ENCODE measurements at places on chromosomes 7 and 10.
A peak's percentile ranks its signal among the peaks of the same experiment; 100 is the strongest.

DNA sequence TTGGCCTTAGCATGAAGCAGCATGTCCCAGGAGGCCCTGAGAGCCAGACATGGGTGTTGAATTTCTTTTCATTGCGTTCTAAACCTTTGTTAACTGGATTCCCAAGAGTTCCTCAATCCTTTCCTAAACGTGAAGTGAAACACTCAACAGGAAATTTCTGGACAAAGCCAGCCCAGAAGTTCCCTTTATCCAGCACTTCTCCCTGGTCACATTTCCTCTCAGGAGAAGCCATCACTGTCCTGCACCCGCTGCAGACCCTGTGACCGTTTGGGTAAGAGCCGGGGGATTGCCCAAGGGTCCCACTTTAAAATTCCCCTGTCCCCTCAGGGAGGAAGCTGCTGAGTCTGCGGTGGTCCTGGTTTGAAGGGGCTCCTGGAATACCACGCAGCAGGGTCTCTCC lies 88.0 kb upstream of the ZPBP start:
- DNase-seq = no peak

DNA sequence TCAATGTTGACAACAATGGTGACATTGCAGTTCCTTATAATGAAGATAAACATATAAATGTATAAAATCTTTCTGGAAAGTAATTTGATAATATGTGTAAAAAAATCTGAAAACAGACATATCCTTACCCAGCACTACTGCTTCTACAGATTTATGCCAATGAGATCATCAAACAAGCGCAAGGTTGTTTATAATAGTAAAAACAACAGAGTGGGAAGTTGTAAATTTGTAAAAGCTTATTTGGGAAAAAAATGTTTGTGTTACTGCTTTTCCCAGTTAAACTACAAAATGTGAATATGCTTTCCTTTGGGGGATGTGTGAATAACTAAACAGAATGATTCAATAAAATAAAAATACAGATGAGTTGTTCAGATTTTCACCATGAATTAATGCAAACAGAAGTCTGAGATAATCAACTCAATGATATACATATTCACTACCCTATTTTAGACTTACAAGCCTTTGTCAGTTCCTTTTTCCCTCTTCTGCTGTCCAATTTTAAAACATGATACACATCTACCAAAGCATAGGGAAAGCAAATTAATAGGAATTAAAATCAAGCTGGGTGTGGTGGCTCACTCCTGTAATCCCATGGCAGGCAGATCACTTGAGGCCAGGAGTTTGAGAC lies 82.1 kb downstream of the USP6NL start:
- DNase-seq = no peak

DNA sequence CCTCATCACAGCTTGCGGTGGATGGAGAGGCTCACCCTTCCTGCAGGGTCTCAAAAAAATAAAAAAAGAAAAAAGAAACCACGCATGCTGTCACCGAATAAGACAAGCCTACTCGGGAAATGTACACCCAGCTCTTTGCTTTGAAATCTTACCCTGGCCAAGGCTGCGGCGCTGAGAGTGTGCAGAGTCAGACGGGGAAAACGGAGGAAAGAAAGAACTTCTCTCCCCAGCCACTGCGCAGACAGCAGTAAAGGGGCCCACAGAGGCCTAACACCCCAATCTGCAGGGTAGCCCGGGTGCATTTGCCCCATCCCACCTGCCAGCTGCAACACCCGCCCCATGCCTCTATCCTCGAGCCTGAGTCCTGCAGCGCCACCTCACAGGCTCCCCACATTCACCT lies 14.8 kb downstream of the SLIT1 start:
- no peak for DNase-seq

- no peak for DNase-seq
These were observed 97.2 kb downstream of the DOCK4 start for GRCh38 chr7:112108981-112109380.

GRCh38 chr10:99330347-99330924 lies 1.3 kb downstream of the CNNM1 start:
- no peak for DNase-seq

GRCh38 chr7:45967591-45968157 lies 46.6 kb upstream of the IGFBP3 start:
- no peak for DNase-seq

- DNase-seq = peak; percentile 0
These were observed 37.9 kb downstream of the IL2RA start for GRCh38 chr10:6024334-6024682.

- DNase-seq = no peak
These were observed 240.7 kb downstream of the FZD1 start for GRCh38 chr7:91504919-91505318.

- no peak for DNase-seq
These were observed 97.6 kb downstream of the AASS start for GRCh38 chr7:122046402-122046801.

DNA sequence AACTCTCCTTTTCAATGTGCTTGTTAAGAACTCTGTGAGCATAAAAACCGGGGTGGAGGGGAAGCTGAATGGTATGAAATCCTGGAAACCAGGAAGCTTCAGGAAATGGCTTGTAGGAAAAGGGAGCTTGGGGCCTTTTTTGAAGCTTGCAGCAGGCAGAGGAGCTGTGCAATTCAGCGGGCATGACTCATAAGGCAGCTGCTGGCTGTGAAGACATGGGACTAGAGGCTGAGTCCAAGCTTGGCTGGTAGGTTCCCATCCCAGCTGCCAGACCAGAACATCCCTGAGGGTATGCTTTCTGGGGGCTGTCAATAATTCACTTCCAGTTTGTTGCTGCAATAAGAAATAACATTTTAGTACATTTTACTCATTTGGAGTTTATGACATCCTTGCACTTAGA lies 36.8 kb upstream of the CDC14C start:
- no peak for DNase-seq

- DNase-seq = no peak
These were observed 258.8 kb downstream of the SNX10 start for GRCh38 chr7:26550492-26550891.

Measured in stimulated activated naive CD8-positive, alpha-beta T cell treated with anti-CD3 and anti-CD28 coated beads, Interleukin-15, amount 100 ng/mL, for 72 hours (primary cell).